ENCODE measurements at places on chromosomes 3 and 15. TPM values are rescaled to one million over a fixed set of nuclear protein-coding genes. Genes with fewer than 3 reads are reported as not detected.

SOX2 gene
- 1.2 TPM for total RNA-seq

HCN4 gene
- total RNA-seq, result 0.22 TPM

TM4SF1 gene
- 2,525 TPM for total RNA-seq

GOLGA6A gene
- 0.09 TPM for total RNA-seq

CGNL1 gene
- 2.0 TPM for total RNA-seq

TGM4 gene
- total RNA-seq, result 0.08 TPM

B3GALNT1 gene
- total RNA-seq, result 0.08 TPM

GORASP1 gene
- 33.9 TPM for total RNA-seq

RSRC1 gene
- 26.8 TPM for total RNA-seq

FBXW12 gene
- not detected for total RNA-seq

JAGN1 gene
- total RNA-seq, result 68.0 TPM

RTP4 gene
- not detected for total RNA-seq

Data from A549 treated with CpdA at 1 μM for 4 hours (cell line).